ENCODE measurements at places on chromosomes 6 and 20. TPM values are rescaled to one million over a fixed set of nuclear protein-coding genes. Genes with fewer than 3 reads are reported as not detected.

Gene NFATC2
- total RNA-seq: 10.6 TPM

Gene DUSP15
- 23.6 TPM for total RNA-seq

Gene IPCEF1
- 0.28 TPM for total RNA-seq

Gene TMEM217
- total RNA-seq: 4.0 TPM

All from Panc1 (cell line).